Hematopoietic multipotent progenitor cell treated with erythropoietin and hydrocortisone succinate and interleukin-3 and kit ligand, for 6 days (in vitro differentiated cells): ENCODE measurements at places on chromosomes 16 and 17.

- peak; percentile 22 for DNase-seq
Observed at GRCh38 chr16:13961099-13961811, 41.3 kb downstream of the ERCC4 start.

GRCh38 chr17:50609380-50610074 lies 25.2 kb upstream of the ABCC3 start:
- no peak for DNase-seq

DNA sequence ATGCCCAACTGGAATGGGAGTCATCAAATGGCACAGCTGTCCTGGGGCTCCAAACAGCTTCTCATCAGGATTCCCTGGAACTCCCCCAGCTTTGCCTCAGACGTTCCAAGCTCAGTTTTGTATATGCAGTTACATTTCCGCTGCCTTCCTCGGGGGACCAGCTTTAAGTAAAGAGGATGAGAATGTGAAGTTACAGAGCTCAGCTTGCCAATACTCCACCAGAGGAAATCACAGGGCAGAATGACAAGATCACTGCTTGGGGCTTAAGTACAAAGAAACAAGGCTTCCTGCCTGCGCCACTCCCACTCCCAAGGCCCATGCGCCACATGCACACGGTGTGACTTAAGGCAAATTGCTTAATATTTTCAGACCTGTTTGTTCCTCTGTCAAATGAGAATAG lies 272.4 kb upstream of the CDH11 start:
- DNase-seq = no peak

DNA sequence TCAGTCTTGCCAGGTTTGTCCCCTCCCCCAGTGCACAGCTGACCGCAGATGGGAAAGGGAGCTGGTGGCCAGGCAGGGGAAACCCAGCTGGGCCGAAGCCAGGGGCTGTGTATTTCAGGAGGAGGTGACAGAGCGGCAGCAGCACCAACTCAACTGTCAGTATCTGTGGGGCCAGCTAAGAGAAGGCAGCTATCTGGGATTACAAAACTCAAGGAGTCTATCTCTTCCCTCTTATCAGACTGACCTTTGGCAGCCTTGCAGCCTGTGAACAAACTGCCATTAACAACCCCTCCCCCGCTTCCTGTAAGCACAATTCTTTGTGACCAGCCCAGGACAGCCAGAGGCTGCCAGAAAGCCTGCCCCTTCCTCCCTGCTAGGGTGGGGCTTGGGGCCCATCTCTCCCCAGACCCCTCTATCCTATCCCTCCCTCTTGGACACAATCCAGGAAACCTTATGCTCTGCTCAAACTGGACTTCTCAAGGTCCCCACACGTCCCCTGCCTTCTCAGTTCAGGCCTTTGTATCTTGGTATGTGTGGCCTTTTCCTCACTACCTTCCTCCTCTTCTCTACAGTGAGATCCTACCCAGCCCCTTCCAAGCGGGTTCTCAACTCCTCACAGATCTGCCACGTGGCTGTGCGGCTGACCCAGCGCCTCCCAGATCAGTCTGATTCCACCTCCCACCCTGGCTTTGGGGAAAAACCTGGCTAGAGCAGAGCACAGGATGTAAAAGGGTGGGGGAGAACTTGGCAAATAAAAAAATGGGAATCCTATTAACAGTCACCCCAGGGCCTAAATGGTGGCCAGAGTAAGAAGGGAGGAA lies 10.5 kb downstream of the ST3GAL2 start:
- DNase-seq = peak; percentile 100

GRCh38 chr17:77042476-77043231 lies 98.1 kb upstream of the SEC14L1 start:
- DNase-seq = no peak

DNA sequence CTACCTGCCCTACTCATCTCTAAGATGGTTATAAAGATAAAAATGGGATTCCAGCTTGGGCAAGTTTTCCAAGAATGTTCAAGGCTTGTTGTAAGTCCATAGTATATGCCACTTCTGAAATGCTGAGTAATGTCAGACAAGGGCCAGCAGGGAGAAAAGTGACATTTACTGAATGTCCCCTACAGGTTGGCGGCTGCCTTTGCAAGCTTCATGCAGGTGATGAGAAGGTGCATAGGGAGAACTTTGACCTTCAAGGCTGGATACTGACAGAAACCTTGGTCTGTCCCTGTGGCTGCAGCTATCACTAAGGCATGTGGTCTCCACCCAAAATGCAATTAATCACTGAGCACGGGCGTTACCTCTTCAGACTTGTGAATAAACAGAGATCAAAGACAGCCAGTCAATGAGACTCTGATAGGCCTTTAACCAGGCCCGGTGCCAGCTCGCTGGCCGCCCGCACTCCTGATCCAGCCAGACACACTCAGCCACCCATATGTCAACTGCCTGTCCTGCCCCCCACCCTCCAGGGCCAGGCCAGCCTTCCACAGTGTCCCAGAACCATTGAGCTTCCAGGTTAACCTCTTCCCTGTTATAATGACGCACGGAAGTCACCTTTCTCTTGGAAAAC lies 26.8 kb upstream of the AXIN2 start:
- peak; percentile 7 for DNase-seq

- no peak for DNase-seq
Observed at GRCh38 chr16:74775255-74775654, 635 bp upstream of the FA2H start.

DNA sequence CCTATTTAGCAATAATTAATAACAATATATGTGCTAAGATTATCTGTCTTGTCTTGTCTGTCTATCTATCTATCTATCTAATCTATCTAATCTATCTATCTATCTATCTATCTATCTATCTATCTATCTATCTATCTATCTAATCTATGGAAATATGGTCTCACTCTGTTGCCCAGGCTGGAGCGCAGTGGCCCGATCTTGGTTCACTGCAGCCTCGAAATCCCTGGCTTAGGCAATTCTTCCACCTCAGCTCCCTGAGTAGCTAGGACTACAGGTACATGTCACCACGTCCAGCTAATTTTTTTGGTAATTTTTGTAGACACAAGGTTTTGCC lies 44.7 kb downstream of the MIS12 start:
- no peak for DNase-seq

- no peak for DNase-seq
Observed at GRCh38 chr16:280005-280460, 358 bp upstream of the ARHGDIG start.

- DNase-seq = no peak
Observed at GRCh38 chr16:77445324-77445723, 10.5 kb upstream of the ADAMTS18 start.

DNA sequence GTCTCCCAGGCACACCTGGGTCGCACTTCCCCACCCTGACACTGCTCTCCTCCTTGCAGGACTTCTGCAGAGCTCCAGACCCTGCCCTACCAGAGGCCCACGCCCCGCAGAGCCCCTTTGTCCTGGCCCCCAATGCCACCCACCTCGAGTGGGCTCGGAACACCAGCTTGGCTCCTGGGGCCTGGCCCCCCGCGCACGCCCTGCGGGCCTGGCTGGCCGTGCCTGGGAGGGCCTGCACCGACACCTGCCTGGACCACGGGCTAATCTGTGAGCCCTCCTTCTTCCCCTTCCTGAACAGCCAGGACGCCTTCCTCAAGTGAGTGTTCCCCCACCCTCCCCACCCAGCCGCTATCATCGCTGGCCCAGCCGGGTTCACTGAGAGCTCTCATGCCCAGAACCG lies 79.6 kb downstream of the MGAT5B start:
- no peak for DNase-seq

GRCh38 chr16:83215406-83216001 lies 588.7 kb downstream of the CDH13 start:
- peak; percentile 58 for DNase-seq

GRCh38 chr17:41666708-41667279 lies 21.9 kb upstream of the EIF1 start:
- peak; percentile 94 for DNase-seq

- no peak for DNase-seq
Observed at GRCh38 chr16:66508248-66508913, 41.5 kb downstream of the TK2 start.

GRCh38 chr16:57507136-57508034 lies 21.1 kb upstream of the DOK4 start:
- no peak for DNase-seq

- DNase-seq = peak; percentile 87
Observed at GRCh38 chr17:73667181-73667959, 23.1 kb upstream of the SDK2 start.

GRCh38 chr16:21560462-21560861 lies 38.9 kb upstream of the METTL9 start:
- DNase-seq = no peak

DNA sequence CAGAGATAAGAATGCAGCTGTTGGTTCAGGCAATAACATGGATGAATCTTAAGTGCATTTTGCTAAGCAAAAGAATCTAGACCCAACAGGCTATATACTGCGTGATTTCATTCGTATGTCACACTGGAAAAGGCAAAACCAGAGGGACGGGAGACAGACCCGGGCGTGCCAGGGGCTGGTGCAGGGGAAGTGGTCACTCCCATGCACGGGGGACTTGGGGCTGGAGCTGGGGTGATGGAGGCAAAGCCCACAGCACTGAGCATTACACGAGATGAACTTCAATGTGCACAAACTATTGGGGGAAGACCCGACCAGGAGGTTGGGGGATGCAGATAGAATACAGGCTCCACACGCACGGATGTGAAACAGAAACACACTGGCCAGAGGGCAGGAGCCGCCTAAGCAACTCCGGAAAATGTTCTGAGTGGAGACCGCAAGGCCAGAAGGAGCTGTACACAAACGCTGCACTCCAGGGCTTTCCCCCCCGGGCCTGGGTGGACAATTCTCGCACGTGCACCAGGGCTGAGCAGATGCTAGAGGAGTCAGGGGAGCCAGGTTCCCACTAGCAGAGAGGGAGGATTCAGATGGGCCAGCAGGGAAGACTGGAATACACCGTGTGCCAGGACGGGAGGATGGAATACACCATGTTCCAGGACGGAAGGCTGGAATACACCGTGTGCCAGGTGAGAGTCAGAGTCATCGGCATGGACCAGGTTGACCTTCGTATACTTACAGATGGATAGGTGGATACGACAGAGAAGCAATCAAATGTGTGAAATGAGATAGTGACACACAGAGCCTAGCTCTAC lies 11.3 kb downstream of the LMF1 start:
- DNase-seq = no peak
